Fibroblast of skin of back (primary cell): ENCODE measurements at places on chromosomes 4 and X.

- peak; percentile 27 for DNase-seq
Measured at GRCh38 chr4:33116871-33117270, 2396.7 kb downstream of the PCDH7 start.

DNA sequence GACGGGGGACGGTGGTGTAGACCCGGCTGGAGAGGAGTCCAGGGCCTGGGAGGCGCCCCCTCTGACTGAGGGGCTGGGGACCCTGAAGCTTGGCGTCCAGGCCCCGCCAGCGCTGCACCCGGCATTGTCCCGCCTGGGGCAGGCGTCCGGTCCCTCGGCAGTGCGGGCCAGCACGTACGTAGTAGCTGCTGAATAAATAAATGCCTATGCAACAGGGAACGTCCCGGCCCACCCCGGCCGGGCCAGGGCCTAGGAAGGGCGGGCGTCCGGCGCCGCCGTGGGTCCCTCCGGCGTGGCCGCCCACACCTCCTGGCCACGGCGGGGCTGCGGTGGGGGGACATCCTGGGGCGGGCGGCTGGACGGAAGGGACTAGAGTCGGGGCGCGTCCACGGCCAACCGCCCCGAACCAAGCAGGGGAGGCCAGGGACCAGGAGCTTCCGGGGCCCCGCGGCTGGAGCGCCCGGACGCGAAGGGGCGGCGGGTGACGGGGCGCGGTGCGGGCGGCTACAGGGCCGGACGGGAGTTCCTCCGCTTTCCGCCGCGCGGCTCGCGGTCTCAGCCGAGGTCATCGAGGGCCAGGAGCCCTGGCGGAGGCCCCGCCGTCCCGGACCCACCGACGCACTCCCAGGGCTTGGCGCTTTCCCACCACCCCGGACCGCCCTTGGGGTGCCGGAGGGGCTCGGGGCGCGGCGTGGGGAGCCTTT is 886 bp upstream of the WWC2 start:
- DNase-seq: peak; percentile 70

DNA sequence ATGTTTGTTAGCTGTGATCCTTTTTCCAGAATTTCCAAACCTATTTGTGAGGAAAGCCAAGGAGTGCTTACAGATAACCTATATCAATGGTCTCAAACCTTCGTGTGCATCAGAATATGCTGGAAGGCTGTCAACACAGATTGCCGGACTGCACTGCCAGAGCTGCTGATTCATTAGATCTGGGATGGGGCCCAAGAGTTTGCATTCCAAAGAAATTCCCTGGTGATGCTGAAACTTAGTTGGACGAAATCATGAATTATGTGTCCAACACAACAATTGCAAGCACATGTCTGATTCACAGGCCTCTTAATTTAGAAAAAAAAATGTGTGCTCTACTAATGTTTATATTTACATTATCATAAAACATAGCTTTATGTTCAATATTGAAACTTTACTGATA is 544.0 kb upstream of the AMOT start:
- peak; percentile 81 for DNase-seq

DNA sequence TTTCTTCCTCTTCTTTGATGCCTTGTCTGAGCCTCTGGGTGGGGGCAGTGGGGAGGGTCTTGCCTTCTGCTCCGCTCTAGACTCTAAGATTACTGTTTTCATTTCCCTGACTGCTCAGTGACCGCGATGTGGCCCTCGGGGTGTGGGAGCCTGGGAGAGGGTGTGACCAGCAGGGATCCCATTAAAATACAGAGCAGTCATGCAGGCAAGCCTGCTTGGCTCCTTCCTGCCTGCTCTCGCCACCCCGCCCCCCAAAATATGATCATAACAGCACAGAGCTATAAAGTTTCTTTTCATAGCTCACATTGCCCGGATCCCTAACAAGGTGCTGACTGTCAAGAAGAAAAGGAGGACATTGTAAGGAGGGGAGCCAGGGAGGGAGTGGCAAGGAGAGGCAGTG is 332.9 kb downstream of the RAB28 start:
- no peak for DNase-seq

DNA sequence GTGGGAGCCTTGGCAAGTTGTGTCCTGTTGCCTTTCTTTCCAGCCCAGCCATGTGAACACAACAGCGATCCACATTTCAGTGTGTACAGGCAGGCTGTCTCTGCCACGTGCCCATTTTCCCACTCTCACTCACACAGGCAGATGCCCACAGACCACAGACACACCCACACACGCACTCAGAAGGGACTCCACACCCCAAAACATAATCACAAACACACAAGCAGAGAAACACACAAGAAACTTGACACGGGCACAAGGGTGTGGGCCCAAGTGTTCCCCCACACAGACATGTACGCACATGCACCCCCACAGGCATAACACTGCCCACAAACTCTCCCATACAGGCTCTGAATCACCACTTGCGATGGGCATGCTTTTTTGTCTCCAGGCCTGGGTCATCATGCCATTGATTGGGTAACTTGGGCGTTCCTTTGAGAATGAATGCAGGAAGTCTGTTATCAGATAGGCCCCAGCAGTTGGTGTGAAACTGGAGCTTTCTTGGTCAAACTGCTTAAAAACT is 84.3 kb downstream of the NBDY start:
- DNase-seq: peak; percentile 55
